ENCODE measurements at places on chromosomes 1 and 21.

DNA sequence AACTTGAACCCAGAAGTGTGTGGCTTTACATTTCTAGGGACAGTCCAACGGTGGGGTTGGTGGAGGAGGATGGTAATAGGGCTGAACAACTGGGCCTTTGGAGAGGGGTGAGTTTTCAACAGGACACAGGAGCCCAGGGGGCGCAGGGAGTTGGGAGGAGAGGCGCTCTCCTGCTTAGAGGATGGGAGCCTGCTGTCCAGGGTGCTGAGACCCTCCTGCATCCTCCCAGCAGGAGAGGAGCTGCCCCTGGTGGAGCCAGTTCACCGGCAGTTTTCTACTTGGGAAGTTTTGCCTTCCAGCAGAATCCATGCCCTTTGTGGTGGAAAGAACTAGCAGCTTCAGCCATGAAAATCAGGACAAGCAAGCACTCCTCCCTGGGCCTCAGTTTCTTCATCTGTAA, 8.6 kb downstream of the KCNC4 start:
- peak; percentile 12 for DNase-seq

DNA sequence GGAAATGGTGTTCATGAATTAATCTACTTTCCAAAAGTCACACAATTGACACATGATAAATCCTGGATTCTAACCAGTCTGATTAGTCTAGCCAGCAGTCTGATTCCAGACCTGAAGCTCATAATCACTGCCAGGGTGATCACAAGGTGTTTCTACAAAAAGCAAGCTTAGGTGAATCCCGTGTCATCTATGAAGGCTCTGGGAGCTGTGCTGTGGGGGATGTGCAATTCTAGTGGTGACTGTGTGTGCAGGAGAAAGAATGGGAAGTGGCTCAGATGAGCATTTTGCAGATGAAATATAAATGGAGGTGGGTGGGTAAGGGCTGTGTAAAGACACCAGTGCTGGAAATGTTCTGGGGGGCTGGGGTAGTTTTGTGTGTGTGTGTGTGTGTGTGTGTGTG, 1.8 kb upstream of the NPPB start:
- DNase-seq, result no peak

DNA sequence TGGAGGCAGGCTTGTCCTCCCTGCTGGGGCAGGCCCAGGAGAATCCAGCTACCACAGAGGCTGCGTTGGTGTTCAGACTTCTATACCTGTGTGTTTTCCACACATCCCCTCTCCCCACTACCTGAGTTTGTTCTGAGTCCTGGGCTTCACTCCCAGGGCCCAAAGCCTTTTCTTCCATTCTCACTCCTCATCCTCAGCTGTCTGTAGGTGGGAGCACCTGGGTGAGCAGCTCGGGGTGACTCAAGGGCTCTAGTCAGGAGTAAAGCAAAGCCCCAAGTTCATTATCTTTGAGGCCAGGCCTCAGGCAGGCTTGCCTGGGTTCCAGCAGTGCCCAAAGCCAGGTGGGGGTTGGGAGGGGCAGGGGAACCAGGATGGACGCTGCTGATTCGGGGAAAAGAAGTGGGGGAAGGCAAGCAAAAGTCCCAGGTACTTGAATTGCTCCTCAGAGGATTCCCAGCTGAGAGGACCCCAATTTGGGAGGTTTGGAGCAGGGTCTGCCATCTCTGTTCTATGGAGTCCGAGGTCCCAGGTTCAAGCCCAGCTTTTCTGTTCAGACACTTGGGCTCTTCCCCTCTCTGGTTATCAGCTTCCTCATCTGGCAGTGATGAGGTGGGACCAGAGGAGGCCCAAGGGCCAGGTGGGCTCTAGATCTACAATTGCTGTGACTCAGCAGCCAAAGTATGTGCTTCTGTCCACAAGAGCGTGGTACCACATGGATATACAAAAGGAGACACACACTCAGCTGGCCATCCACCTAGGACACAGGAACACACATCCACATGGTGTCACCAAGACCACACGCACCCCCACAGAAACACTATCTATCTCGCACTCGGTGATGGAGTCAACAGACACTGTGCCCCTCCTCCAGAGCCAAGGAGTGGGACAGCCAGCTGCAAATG, 5.8 kb upstream of the PTPN7 start:
- DNase-seq, result no peak

DNA sequence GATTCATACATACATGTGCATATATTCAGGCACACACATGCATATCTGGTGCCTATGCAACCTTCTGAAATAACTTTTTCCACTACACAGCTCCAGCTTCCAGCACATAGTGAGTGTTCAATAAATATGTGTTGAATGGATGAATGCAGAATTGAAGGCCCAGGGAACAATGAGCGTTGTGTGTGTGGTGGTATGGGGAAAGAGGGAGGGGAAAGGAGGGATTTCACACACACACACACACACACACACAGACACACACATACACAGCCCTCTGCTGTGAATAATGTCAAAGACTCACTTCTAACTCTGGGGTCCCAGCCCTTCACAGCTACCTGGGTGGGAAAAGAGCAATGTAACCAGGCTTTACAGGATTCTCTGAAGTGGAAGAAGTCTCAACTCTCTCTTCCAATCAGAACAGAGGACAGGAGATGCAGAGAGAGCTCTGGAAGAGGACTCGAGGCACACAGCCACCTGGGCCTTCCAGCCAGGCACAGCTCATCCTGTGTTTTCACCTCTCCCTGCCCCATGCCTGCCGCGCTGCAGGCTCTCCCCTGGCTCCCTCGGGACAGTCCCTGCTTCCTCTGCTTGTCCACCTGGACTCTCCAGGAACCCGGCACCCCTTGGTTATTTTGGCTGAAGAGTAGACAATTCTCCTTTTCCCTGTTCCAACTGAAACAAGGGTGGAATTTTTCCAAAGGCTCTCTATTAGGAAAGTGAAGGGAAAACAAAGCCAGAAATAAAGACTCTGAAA, 5.4 kb upstream of the IGSF8 start:
- no peak for DNase-seq

DNA sequence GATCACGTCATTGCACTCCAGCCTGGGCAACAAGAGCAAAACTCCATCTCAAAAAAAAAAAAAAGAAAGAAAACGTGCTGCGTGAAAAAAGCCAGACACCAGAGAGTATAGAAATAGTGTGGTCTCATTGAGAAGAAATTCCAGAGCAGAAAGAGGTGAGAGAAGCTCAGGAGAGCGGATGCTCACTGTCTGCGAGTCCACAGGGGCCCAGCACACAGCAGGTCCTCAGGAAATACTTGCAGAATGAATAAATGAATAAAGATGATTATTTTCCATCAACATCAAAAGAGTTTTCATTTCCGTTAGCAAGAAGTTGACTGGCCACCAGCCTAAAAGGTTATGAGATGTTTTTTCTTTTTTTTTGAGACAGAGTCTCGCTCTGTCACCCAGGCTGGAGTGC, 14.4 kb downstream of the CASP9 start:
- DNase-seq, result no peak

GRCh38 chr1:69648486-69648885, 80.8 kb downstream of the LRRC7 start:
- no peak for DNase-seq

GRCh38 chr1:194225821-194226220, 1039.4 kb upstream of the B3GALT2 start:
- DNase-seq, result no peak

DNA sequence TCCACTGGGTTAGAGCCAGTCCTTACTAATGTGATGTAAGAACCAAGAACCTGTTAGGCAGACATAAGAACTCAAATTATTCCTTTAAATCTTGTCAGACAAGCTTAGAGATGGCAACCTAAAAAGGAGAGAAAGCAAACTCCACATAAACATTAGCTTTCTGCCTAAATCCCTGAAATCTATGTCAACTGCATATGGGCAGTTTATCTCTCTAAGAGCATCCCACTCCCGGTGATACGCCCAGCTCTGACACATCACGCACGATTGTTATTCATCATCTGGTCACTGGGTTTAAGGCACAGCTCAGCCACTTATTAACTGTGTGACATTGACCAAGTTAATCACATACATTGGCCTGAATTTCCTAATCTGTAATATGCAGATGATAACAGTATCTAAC, 323.7 kb downstream of the HHIPL2 start:
- no peak for DNase-seq

- no peak for DNase-seq
These were observed 23.0 kb downstream of the ERICH3 start for GRCh38 chr1:74650561-74650960.

- DNase-seq, result no peak
These were observed 235.2 kb downstream of the KCNT2 start for GRCh38 chr1:196372896-196373536.

DNA sequence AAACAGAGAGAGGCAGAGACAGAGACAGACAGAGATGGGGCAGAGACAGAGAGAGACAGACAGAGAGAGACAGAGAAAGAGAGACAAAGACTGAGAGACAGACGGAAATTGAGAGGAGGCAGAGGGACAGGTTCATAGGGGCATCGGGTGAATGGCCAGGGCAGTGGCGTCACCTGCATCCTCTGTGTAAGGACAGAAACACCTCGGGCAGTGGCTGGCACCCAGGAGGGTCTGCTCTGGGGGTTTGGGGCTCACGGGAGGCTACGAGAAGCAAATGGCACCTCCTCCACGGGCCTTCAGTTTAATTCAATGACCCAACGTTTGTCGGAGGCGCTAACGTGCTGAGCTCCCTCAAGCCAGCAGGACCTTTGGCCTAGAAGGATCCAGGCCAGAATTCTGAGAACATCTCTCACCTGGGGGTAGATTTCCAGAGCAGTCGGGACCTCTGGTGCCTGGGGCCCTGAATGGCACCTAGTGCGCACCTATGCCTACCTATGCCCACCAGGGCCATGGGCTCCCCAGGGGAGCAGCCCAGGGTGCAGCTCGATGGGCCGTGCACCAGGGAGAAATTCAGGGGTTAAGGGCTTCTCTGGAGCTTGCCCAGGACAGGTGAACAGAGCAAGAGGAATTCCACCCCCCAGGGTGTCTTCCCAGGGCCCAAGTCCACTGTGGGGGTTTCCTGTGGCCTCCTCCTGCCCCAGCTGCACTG, 20.6 kb upstream of the PTTG1IP start:
- no peak for DNase-seq

- peak; percentile 62 for DNase-seq
These were observed 67.7 kb upstream of the RCC1 start for GRCh38 chr1:28437924-28438699.

DNA sequence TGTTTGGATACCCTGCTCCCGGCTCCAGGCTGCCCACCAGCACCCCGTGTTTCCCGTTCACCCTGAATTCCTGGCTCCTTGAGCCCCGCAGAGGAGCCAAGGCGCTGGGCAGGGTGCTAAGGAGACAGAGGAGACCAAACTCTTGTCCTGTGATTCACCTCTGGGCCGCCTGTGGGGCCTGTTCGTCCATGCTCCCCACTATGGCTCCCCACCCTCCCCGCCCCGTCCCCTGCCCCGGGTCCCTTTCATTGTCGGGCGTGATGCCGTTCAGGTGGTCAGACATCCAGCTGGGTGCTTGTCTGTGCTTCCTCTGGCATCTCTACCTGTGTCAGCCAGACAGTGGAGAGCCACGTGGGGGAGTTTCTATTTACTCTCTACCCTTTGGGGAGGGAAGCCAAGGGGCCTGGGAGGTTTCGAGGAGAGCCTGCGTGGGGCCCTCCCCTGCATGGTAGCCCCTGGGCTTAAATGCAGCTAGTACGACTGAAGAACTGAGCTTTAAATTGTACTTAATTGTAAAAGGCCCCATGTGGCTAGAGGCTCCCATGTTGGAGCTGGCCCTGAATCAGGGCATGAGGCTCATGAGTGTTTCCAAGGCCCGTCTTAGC, 221.4 kb upstream of the TMEM51 start:
- no peak for DNase-seq

DNA sequence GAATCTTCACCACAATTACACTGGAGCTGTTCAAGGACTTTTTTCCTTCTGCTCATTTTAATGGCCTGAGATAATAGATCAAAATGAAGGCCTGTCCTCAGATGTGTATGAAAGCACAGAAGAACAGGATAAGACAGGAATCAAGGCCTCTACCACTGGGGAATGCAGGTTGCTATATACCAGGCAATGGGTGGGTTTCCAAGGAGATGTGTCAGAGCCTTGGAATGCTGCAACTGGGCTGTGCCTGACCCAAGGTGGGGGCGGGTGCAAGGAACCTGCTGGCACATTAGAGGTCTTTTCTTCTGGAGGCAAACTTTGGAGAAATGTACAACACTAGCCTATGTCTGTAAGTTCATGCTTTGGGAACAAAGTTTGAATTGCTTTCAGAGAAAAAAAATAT, 21.7 kb upstream of the LAMC2 start:
- no peak for DNase-seq

DNA sequence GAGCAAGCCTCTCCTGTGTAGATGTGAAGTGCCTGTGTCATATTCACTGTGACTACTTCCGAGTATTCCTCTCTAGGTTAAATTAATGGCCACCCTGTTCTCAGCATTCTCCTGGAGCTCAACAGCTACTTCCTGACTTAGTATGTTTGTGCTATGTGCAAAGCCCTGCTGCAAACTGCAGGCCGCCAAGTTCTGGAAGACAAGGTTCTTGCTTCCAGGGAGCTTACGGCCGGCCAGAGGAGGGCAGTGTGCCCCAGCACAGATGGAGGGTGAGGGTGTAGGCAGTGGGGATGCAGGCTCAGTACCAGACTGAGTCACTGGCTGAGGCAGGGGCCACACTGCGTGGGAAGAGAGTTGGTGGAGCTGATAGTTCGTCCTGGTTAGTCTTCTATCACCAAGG, 43.2 kb downstream of the ELK4 start:
- DNase-seq, result no peak

GRCh38 chr1:240178366-240178765, 86.7 kb downstream of the FMN2 start:
- DNase-seq, result no peak

DNA sequence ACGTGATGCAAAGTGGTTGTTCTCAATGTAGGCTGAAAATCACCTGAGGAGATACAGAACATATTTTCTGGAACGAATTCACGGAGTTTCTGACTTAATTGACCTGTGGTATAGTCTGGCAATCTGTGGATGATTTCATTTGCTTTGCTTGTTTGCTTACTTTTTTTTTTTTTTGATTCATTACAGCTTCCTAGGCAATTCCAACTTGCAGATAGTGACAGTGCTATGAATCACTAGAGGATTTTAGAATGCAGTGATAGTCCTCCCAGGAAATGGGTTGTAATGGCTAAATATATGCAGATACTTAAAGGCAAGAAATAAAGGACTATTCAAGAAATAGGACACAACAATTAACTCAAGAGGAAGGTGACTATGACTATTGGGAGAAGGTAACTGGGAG, 1378.1 kb upstream of the PRMT6 start:
- DNase-seq, result no peak

DNA sequence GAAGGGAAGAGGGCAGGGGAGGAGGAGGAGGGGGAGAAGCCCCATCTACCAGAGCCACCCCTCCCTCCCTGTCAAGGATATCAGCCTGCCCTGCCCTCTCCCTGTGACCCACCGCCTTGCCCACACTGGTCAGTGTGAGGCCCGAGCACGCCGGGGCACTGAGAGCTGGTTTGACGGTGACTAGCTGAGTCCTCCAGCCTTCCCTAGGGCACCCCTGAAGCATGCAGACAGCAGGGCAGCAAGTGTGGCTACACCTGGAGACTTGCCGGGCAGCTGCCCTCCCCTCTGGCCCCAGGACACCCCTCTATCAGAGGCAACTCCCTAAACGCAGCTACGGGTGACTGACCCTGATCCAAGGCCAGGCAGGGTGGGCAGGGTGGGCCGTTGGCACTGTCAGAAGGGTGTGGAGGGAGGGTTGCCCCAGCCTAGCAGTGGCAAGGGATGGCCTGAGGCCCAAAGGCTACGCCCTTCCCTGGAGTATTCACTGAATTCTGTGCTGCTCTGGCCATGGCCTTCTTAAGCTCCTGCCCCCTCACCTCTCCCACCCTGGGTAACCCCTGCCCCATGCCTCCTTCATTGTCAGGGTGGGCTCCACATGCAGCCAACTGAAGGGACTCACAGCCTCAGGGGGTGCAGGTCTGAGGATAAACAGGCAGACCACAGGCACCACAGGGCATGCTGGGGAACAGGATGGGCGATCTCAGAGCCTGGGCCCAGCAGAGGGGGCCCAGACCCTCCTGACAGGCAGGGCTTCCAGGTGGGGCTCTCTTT, 19.6 kb downstream of the WNT9A start:
- DNase-seq, result no peak
